ENCODE measurements at places on chromosomes 16 and 17.

DNA sequence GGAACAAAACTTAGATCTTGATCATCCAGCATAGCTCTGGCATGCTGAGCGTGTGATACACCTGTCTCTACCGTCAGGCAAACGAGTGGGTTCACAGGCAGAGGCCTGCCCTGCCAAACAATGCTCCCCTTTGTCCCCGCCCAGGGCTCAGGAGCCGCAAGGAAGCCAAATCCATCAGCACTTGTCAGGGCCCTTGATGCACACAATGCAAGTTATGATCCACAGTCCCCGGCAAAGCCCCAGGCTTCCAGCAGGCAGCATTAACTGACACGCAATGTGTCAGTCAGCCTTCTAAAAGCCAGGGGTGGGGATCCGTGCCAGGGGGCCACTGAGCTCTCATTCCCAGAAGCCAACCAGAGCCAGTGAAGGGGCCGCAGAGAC lies 460.9 kb downstream of the SLC39A11 start:
- peaks cover 6% of the 10 kb centered on the region for H3K27me3 ChIP-seq
- no peaks in the 10 kb centered on the region for H3K36me3 ChIP-seq
- peaks cover 22% of the 10 kb centered on the region for H3K4me1 ChIP-seq
- no peak for DNase-seq
- H3K27ac ChIP-seq, result no peak overlapping the region

- no peak overlapping the region for H3K27ac ChIP-seq
- no peak overlapping the region for H3K4me3 ChIP-seq
- H3K27me3 ChIP-seq, result no peaks in the 10 kb centered on the region
- peaks cover 17% of the 10 kb centered on the region for H3K4me1 ChIP-seq
Measured at GRCh38 chr16:15682105-15682570, 32.1 kb downstream of the NDE1 start.

DNA sequence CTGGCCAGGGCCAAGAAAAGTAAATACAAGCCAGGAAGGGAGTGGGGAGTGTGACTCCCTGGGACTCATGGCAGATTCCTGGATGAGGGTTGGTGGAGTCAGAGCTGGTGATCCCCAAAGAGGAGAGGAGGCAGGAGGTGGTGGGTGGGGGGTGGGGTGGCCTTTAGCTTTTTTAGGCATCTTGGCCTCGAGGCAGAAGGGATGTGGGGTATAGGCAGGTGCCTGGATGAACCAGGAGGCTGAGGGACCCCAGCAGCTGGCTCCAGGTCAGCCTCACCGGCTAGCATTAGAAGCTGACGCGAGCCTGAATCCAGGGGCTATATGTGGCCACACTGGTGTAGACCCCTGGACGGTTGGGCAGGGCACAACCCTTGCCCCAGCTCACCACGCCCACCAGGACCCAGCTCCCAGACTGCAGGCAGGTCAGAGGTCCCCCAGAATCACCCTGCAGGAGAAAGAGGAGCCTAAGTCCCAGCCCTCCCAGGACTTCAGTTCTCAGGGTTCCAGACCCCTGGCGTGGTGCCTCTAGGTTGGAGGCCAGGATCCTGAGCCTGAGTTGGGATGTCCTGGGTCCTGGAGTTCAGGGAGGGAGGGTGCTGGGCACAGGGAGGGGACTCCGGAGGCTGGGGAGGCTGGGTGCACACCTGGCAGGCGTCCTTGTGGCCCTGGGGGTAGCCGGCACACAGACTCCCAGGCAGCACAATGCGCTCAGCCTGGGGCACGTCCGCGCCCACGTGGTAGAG lies 2.8 kb downstream of the PRSS33 start:
- H3K27me3 ChIP-seq, result peaks cover 17% of the 10 kb centered on the region
- H3K36me3 ChIP-seq, result no peaks in the 10 kb centered on the region
- no peak for DNase-seq
- peak overlapping the region; percentile 54 for H3K4me3 ChIP-seq
- H3K27ac ChIP-seq, result peak overlapping the region; percentile 75

DNA sequence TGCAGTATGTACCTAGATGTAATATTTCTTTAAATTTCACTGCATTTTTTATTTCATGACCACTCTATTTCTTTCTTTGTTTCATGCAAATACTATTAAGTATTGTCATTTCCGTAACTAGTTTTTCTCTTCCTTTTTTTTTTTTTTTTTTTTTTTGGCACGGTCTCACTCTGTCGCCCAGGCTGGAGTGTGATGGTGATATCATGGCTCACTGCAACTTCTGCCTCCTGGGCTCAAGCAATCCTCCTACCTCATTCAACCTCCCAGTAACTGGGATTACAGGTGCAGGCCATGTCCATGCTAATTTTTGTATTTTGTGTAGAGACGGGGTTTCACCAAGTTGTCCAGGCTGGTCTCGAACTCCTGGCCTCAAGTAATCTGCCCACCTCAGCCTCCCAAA lies 70.7 kb downstream of the TMEM114 start:
- DNase-seq, result no peak
- no peaks in the 10 kb centered on the region for H3K4me1 ChIP-seq

DNA sequence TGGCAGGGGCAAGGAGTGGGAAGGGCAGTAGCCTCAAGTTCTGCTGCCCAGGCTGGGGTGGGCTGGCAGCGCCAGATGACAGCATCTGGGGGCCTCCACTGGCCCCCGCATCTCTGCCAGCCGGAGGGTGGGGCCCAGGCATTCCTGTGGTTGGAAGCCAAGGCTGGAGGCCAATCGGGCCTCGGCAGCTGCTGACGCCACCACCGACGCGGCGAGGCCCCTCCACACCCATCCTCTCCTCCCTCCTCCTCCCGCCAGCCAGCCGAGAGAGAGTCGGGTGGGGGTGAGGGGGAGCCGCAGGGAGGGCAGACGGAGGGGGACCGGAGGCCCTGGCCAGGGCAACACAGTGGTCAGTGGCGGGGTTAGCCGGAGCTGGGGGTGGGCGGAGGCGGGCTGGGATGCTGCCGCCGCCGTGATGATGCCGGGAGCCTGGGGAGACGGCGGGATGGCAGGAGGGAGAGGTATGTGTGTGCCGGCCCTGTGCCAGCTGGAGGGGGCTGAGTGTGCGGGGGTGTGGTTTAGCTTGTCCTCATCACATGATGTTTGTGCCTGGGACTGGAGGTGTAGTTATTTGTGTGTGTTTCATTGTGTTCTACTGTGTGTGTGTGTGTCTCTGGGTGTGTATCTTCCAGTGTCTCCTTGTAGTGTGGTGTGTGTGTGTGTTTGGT lies 36.6 kb downstream of the ARHGAP23 start:
- H3K36me3 ChIP-seq, result no peaks in the 10 kb centered on the region
- H3K4me3 ChIP-seq, result no peak overlapping the region
- no peak for DNase-seq
- no peaks in the 10 kb centered on the region for H3K4me1 ChIP-seq
- H3K27me3 ChIP-seq, result no peaks in the 10 kb centered on the region
- H3K27ac ChIP-seq, result no peak overlapping the region

DNA sequence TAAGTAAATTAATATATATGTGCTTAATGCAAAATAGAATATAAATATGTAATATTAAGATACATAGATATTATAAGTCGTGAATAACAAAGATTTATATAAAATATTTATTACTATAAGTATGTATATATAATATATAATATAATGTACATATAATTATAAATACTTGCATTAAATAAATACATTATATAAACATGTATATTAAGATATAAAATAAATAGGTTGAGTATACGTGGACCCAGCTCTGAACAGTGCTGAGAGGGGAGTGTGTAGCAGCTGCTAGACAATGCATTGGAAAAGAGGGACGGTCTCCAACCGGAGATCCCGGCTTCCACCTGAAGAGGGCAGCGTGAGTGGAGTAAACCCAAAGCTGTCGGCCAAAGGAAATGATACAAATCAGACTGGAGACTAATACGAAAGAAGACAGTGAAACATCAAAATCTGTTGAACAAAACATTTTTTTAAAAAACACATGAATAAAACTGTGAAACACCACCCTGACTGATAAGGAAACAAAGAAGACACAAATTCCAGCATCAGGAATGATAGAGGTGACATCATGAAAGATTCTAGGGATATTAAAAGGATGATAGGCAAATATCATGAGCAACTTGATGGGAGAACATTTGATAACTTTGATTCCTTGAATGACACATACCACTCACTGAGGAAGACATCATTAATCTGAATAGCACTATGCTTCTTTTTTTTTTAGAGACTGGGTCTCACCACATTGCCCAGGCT lies 125.4 kb upstream of the CHMP6 start:
- H3K36me3 ChIP-seq, result peaks cover 64% of the 10 kb centered on the region
- H3K27ac ChIP-seq, result peak overlapping the region; percentile 78
- no peaks in the 10 kb centered on the region for H3K27me3 ChIP-seq
- peak; percentile 75 for DNase-seq
- H3K4me1 ChIP-seq, result peaks cover 90% of the 10 kb centered on the region
- H3K4me3 ChIP-seq, result no peak overlapping the region

- no peak for DNase-seq
- no peak overlapping the region for H3K27ac ChIP-seq
- H3K27me3 ChIP-seq, result peaks cover 3% of the 10 kb centered on the region
- no peaks in the 10 kb centered on the region for H3K4me1 ChIP-seq
- H3K4me3 ChIP-seq, result no peak overlapping the region
Measured at GRCh38 chr17:27817731-27818130, 17.4 kb upstream of the NOS2 start.

- peak overlapping the region; percentile 98 for H3K27ac ChIP-seq
- H3K4me1 ChIP-seq, result peaks cover 46% of the 10 kb centered on the region
- peaks cover 56% of the 10 kb centered on the region for H3K36me3 ChIP-seq
- no peaks in the 10 kb centered on the region for H3K27me3 ChIP-seq
- H3K4me3 ChIP-seq, result peak overlapping the region; percentile 80
Measured at GRCh38 chr16:80656711-80657150, 115.9 kb downstream of the DYNLRB2 start.

DNA sequence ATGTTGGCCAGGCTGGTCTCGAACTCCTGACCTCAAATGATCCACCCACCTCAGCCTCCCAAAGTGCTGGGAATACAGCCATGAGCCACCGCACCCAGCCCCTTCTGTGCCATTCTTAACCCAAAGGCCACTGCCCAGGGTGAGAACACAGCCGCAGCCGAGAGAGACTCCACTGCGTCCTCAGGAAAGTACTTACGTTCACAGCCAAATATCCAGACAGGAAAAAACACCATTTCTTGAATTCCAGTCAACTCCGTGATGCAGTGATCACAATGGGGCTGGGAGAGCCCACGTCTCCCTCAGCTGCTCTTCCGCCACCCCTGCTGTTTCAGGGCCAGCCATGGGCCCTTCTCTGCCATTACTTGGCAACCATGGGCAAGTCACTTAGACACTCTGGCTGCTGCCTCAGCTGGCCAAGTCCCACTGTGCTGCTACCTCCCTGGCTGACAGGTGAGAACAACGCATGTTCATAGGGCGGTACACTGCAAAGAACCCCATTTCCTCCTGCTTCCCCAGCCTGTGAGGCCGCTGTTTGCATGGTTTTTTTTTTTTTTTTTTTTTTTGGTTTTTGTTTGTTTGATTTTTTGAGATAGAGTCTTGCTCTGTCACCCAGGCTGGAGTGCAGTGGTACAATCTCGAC lies 4.3 kb downstream of the CDIP1 start:
- no peak overlapping the region for H3K4me3 ChIP-seq
- H3K4me1 ChIP-seq, result peaks cover 75% of the 10 kb centered on the region
- peak; percentile 63 for DNase-seq
- no peaks in the 10 kb centered on the region for H3K27me3 ChIP-seq
- H3K27ac ChIP-seq, result peak overlapping the region; percentile 86
- H3K36me3 ChIP-seq, result peaks cover 37% of the 10 kb centered on the region

DNA sequence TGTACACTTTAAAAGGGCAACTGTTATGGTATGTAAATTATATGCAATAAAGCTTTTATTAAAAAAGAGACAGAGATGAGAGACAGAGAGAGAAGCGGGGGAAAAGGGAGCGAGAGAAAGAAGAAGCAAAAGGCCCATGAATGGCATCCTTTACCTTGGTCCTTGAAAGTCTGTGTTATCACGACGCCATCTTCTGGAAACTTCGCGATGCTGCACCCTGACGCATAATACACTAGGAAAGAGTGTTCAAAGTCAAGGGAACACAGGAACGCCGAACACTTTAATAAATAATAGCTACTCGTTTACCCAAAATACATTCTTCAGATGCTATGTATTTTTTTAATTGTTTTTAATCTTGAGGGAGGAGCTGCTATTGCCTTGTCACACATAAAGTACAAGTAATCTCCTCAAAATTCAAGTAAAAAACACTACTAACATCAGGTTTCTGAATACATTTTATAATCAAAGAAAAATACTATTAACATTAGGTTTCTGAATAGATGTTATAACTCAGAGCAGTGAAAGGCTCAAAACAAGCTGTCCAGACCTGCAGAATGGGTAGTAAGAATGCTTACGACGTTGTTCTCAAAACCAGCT lies 23.0 kb upstream of the SLC38A8 start:
- no peak overlapping the region for H3K27ac ChIP-seq
- peak; percentile 52 for DNase-seq

DNA sequence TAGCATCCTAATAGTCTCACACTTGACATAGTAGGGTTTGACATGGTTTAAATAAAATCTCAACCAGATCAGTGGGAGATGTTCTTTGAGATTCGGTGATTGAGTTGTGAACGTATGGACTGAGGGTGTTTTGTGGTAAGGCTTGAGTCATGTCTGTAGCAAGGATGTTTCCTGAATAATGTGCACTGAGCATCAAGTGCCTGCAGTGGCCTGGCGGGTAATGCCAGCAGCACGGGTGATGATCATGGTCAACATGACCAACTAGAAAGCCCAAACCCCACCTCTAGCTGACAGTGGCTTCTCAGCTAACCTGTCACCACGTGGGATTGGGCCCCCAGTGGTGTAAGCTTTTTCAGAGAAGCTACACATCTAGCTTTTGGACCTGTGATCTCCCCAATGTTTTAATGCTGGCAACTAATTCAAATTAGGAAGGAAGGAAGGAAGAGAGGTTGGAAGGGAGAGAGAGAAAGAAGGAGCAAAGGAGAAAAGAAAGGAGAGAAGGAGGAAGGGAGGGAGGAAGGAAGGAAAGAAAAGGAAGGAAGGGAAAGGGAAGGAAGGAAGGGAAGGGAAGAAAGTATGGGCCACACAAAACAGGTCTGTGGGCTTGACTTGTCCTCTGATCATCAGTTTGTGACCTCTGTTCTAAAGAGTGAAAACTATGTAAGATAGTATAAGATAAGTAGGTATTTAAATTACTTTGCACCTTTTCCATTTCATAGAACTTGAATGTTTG lies 55.4 kb downstream of the WWOX start:
- H3K36me3 ChIP-seq, result no peaks in the 10 kb centered on the region
- DNase-seq, result no peak
- H3K27ac ChIP-seq, result no peak overlapping the region

DNA sequence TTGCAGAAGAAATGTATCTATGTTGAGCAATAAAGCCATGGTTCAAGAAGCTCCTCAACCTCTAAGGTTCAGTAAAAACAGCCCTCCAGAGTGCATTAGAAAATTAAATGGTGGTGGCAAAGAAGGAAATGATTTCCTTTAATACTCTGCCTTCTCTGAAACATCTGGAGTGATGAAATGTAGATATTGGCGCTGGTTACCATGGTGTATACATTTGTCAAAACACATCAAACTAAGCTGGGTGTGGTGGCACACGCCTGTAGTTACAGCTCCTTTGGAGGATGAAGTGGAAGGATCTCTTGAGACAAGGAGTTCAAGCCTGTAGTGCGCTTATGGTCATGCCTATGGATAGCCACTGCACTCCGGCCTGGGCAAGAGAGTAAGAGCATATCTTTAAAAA lies 6.0 kb downstream of the CAPNS2 start:
- H3K4me3 ChIP-seq, result no peak overlapping the region
- H3K36me3 ChIP-seq, result no peaks in the 10 kb centered on the region
- no peak overlapping the region for H3K27ac ChIP-seq
- no peak for DNase-seq

Data from activated CD4-positive, alpha-beta T cell treated with anti-CD3 and anti-CD28 coated beads, Interleukin-2, amount 10 ng/mL, durations not matched to agents 7 days and 5 days (primary cell).